Activated CD4-positive, alpha-beta T cell treated with anti-CD3 and anti-CD28 coated beads, Interleukin-2, amount 10 ng/mL, durations not matched to agents 7 days and 5 days (primary cell): ENCODE measurements at places on chromosomes 2 and 18. TPM values are rescaled to one million over a fixed set of nuclear protein-coding genes. Genes with fewer than 3 reads are reported as not detected.

GRCh38 chr2:224429441-224429810 is 27.5 kb upstream of the FAM124B start:
- no peak for DNase-seq

GRCh38 chr2:105287692-105288091 is 41.8 kb downstream of the TGFBRAP1 start:
- peak; percentile 55 for DNase-seq

DNA sequence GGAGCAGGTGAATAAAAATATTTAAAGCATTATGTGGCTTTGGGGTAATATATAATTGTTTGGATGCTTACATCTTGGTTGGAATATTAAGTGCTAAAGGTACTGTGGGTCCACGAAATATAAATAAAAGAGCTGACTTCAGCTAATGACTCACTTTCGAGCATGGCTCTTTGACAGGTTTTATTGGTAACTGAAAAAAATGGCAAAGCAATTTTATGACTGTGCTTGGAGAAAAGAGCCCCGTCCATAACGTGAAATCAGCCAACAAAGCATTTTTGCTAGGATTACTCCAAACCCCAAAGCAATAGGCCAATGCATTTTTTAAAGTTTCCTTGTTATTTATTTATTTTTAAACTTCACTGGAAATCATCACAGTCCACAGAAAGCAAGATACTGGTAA is 397.2 kb upstream of the CDH19 start:
- no peak for DNase-seq

- no peak for DNase-seq
Measured at GRCh38 chr18:76486038-76486437, 9.0 kb downstream of the ZNF516 start.

- DNase-seq, result no peak
Measured at GRCh38 chr2:167579826-167580225, 667.6 kb downstream of the STK39 start.

DNA sequence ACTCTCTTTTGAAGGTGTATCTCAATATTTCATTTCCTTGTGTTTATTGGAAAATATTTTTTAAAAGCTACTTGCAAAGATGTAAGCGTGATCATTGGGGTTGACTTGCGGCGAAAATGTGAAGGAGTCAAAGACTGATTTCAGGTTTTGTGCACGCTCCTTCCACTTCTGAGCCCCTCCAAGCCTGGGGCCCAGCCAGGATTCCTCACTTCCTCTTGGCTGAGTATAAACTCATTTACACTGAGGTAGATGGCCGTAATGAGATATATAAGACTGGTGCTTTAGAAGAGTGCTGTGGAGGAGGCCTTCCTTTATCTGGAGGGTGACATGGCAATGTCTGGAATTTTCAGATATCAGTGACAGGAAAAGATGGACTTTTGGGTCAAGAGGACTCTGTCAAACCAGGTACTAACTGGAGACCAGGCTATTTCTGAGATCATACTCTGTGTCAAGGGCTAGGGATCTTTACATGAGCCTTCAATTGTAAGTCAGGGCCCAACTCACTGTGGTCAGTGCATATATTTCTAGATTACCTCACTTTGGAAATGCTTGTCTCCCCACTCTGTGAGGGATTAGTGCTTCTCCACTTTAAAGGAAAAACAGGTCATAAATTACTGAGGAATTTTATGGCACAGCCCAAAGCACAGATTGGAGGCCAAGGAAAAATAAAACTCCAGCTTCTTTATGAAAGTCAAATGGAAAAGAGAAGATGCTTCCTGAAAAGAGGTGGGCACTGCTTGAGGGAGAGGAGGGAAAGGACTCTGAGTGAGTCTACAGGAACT is 22.8 kb downstream of the PRKCE start:
- DNase-seq, result no peak

DNA sequence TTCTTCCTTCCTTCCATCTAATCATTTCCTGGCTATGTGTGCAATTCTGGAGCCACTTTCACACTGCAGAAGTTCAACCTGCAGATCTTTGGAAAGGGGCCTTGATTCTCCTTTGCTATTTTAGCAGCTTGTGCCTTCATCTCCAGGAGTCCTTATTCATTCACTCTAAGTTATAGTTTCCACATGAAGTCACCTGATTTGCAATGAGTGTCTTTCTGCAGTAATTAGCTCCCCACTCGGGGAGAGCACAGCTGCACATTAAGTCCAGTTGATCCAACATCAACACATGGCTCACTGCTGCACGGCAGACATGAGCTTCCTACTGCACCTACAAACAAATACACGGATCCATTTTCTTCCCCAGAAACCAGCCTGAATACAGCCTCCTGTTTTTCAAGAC is 323.1 kb upstream of the TNP1 start:
- no peak for DNase-seq

Gene CCDC141
- 14.6 TPM for total RNA-seq

Gene DNAH7
- total RNA-seq, result 0.04 TPM

- DNase-seq, result no peak
Measured at GRCh38 chr2:23803965-23804542, 122.9 kb downstream of the ATAD2B start.

DNA sequence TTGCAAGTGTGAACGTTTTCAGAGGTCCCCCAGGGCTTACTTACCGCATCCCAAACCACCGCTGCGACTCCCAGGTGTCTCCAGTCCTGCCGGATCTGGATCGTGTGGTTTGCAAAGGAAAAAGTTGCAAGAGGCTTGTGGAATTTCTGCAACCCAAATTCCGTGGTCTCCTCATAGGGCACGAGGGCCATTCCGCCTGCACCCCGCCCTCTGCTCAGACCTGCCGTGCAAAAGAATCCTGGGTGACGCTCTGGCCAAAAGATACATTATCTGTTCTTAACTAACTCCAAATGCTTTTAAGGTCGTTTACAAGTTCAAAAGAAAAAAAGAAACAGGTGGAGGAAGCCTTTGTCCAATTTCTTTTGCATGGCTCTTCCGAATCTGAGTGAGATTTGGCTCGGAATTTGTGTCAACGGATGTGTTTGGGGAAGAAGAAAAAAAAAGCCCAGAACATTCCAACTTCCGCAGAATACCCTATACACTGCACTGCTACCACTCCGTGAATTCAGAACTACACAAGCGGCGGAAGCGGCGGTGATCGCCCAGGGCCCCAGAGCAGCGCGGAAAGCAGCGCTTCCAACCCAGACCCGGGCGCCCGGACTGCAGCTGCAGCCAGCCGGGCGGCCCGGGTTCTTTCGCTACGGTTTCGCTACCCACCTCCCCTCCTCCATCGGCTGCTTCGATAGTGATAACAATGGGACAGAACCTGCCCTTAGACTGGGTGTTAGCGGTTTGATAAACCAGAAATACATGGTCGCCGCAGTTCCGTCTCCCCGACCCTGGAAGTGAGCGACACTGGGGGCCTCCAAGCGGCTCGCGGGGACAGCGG is 795 bp downstream of the METTL21A start:
- peak; percentile 72 for DNase-seq
